ENCODE measurements at places on chromosomes 2 and 18.

DNA sequence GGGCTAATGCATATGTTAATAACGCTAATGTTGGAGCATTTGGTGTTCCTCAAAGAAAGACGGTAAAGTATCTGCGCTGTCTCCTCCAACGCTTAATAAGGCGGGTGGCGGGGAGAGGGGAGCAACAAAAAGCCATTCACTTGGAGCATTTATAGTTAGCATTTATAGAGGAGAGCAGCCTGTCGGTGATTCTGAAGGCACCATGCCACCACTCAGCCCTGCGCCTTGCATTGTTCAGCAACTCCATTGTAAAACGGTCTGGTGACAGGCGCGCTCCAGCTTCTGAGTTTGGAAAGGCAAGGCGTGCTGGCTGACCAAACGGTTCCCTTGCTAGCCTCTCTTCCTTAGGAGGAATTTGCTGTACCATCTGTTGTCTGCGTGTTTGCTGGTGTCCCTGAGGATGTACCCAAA, 83.9 kb downstream of the LYPD1 start:
- no peak for DNase-seq

DNA sequence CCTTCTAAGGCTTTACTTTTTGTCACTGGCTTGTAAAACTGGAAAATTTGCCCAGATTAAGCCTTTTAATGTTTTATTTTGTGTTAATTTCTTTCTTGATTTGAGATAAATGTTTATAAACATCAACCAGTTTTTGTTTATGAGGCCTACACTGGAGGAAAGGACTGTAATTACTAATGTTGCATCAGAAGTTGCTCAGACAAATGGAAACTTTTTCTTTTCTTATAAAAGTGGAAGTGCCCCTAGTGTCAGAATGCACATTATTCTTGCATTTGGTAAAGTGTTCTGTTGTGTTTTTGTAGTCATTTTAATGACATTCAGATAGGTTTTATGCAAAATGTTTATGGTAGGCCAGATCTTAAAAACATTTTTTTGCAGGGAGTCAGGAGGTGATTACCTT, 25.3 kb downstream of the LCLAT1 start:
- DNase-seq = peak; percentile 54

DNA sequence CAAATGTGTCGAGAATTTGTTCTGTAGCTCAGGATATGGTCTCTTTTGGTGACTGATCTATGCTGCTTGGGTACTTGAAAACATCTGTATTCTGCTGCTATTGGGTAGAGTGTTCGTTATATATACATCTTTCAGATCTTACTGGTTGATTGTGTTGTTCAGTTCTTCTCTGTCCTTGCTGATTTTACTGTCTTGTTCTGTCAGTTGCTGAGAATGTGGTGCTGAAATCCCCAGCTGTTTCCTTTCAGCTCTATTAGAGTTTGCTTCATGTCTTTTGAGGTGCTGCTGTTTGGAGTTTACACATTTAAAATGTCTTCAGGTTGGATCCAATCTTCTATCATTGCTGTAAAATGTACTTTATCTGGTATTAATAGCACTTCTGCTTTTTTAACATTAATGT, 12.9 kb downstream of the BCL2L11 start:
- peak; percentile 75 for DNase-seq

- no peak for DNase-seq
These were observed 31.3 kb upstream of the LRATD1 start for GRCh38 chr2:14601156-14601770.

DNA sequence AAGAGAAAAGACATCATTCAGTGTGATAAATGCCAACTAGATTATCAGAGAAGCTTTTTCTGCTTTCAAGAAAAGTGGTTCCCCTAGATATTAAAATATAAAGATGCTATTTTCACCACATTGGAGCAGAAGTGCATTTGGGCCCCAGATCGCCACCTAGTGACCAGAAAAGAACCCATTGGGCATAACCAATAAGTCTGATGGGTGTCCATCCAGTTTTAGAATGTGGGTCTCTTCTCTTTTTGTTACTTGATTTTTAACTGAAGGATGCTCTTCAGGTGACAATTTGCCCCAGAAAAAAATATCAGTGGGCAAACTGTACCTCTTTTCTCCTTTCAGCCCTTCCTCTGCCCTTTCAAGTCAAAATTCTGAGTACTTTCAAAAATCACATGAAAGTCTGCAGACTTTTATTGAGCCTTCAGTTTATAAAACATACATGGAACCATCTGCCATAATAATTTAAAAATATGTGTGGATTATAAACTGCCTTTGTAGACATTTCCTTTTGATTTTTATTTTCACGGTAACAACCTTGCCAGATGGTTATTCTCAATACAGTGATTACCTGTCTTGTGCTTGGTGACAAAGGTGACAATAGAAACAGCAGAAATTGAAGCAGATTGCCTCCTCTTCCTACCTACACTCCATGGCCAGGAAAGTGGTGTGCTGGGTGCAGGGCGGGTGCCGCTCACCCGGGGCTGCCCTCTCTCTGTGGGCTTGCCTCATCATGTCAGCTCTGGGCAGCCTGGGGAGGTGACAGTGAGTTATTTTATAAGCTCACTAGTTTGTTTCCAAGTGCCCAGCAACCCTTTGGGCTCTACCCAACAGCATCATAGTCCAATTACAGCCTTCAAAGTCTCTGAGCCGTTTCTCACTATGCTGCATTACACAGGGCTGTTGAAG, 124.5 kb downstream of the DCDC2C start:
- peak; percentile 7 for DNase-seq

DNA sequence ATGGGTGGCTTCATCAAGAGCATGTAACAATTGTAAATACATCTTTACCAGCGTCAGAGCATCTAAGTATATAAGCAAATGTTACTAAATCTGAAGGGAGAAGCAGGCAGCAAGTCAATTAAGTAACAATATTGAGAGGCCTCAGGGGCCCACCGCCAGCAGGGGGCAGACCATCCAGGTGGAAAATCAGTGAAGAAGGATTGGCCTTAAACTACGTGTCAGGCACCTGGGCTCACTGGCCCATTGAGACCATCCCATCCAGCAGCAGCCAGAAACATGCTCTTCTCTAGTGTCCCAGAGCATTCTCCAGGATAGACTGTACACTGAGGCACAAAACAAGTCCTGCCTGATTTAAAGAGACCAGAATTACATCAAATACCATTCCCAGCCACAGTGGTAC, 96.2 kb upstream of the SNTG2 start:
- peak; percentile 54 for DNase-seq

DNA sequence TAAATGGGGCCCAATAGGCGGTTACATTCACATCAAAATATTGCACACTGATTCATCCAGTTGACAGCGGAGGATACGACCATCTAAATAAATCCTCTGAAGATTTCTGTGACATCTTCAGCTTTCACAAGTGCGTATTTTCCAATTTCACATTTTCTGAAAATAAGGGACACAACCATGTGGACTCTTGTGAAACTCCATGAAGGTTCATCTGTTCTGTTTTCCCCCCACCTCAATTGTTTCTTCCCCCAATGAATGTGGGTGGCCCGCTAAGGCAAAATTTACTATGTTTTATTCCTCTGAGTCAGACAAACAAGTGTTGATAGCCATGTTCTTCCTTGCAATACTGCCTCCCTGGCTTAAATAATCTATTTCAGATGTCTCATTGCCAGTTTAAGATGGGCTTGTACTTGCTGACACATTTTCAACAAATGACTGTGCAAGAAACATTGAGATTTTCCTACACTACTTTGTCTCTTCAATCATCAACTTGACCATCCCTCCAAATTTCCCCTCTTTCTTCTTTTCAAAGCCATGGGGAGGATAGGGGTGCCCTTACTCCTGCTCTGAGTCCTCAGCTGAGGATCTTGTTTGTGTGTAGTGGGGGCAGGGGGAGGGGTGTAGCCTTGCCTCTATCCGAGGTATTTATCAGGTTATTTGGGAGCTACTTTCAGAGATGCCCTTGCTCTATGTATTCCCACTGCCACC, 78.2 kb downstream of the BCL11A start:
- DNase-seq = no peak

GRCh38 chr2:217650716-217651360, 352.0 kb downstream of the TNS1 start:
- peak; percentile 38 for DNase-seq

DNA sequence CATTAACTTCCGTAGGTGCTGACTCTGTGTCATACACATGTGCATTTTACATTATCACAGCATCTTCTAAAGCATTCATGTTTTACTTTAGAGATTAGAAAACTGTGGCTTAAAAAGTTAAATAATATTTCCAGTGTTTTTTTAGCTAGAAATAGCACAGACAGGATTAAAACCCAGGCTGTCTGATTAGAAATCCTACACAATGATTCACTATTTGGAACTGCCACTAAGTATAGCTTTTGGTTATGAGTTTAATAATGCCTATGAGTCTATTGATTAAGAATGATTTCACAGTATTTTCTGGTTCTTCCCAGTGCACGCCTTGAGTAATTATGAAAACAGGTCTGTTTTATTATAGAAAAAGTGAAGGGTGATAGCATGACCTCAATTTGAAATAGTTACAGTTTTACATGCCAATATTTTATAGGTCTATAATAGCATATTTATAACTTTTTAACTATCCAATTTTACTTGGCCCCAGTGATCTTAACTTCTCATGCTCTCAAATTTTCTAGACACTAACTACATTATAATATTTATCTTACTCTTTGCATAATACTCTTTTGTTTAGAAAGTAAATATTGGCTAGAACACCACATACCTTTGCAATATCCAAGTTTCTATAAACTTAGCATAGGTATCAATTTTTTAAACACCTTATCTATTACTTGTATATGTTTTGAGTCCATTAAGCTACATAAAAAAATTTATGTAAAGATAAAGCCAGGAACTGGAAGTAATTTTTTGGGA, 313.2 kb downstream of the RND3 start:
- DNase-seq = no peak

GRCh38 chr2:165827016-165827920, 33.2 kb upstream of the GALNT3 start:
- no peak for DNase-seq

DNA sequence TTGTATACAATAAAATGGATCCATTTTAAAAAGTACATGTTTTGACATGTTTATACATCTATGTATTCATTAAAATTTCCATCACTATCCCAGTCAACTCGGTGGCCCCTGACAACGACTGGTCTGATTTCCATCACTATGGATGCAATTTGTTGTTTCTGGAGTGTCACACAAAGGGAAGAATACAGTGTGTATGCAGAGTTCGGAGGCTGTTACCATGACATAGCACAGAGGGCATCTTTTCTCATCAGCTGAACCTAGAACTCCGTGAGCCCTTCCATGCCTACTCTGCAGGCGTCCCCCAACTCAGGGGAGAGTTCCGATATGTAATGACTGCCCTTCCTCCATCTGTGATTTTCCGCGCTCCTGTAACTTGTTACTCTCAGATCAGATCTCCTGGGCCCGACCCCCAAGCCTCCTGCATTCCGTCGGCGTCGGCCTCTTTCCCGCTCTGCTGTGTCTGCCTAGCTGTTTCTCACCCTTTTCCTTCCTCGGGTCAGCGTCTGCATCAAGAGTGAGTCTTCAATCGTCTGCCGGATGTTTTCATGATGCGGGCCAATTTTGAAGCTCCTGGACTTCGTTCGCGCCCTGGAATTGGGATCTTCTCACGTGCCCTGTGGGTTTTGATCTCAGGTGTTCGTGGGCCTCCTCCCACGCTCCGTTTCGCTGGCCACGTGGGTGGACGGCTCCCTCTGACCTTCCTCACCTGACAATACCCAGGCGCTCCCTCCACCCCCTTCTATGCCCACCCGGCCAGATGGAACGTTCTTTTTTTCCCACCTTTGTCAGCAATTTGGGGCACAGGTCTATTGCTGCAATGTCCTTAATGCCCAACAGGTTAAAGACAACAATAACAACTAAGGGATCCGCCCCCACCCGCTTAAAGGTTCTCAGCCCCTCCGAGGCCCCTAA, 161.0 kb downstream of the TWIST2 start:
- no peak for DNase-seq

GRCh38 chr2:239395524-239395923, 5.3 kb downstream of the HDAC4 start:
- DNase-seq = no peak

GRCh38 chr2:59308108-59308507, 1067.0 kb upstream of the FANCL start:
- DNase-seq = no peak

GRCh38 chr2:208783184-208783583, 376.6 kb downstream of the PTH2R start:
- DNase-seq = peak; percentile 39

DNA sequence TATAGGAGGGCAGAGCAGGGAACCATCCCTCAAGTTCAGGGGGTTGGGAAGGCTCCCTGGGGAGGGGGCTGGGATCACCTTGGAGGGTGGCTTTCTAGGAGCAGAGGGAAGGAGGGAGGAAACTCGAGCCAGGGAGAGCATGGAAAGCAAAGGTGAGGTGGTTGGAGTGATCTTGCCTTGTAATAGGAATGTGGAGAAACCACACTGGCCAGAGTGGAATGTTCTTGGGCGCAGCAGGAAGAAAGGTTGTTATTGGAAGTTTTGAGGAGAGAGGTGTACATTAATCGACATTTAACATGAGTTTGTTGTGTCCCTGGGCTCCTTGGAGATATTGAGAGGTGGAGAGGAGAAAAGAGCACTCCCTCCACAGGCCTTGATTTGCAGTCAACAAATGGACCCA, 272.2 kb downstream of the PRKCE start:
- DNase-seq = no peak

GRCh38 chr2:132599556-132599955, 70.4 kb downstream of the LYPD1 start:
- DNase-seq = no peak

GRCh38 chr18:31077878-31078277, 24.3 kb downstream of the DSC2 start:
- DNase-seq = no peak

- DNase-seq = no peak
These were observed 146.3 kb downstream of the WDSUB1 start for GRCh38 chr2:159140070-159140769.

DNA sequence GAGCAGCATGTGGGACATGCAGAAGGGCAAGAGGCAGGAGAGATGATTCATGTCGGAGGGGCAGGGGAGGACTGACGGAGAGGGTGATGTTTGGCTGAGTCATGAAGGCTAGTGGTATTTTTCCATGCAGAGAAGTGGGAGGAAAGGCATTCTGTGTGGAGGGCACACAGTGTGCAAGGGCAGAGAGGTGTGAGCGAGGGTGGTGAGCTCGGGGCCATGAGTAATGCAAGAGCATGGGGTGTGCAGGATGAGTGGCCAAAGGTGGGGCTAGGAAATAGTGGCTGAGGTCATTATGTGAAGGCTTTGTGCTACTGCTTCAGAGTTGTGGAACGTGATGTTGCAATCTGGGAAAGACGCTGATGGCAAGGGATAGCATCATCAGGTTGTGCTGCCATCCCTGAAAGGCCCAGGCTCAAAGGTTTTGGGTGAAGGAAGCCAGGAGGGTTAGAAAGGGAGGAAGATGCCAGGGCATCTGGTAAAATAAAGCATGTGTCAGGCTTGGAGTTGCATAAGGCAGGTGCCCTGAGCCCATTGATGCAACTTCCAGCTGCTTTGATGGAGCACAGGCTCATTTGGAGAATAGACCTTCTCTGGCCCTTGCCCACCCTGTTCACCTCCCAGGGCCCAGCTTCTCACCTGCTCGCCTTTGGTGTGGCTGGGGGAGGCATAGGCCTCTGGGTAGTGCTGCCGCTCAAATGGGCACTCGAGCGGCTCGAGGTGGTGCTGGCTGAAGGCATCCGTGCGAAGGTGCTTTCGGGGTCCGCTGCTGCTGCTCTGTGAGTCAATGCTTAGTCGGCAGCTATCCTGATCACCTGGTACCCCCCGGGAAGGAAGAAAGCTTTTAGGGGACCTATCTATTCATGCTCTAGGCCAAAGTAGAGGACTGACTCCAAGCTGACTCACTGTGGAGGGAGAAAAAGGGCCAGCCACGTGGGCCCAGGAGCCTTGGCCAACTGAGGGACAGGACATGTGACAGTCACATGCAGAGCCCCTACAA, 37.5 kb downstream of the PAX8 start:
- no peak for DNase-seq
